Femur (tissue), 1 donor: ENCODE measurements at places on chromosomes 3 and 15.

DNA sequence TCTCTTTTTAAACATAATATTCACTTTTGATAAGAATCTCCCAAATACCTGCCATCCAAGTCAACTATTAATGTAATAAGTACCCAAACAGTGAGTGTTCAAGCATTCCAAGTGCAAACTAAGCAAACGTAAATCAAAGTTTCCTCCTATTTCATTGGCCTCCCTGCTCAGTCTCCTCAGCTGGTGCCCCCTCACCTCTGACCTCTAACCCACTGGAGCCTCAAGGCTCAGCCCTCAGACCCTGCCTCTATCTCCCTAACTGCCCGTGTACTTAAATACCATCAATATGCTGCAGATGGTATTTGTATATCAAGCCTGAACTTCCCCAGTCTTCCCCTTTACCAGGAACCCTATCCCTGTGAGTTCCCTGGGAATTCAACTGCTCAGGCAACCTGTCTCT lies 31.8 kb downstream of the CHSY1 start:
- DNase-seq: no peak

DNA sequence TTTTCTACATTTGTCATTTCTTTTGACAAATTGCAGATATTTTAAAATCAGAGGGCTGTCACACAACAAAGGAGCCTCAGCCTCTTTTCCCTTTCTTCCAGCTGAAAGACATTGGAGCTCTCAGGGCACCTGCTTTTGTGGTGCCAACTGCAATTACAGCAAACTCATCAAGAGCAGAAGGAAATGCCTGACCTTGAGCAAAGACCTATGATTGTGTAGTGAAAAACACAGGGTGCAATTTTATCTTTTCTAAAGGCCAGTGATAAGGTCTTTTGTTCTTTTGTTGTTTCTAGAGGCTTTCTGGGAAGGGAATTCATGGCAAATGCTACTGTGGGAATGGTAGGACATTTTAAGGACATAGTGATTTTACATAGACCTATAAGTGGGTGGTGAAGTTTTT lies 214.3 kb downstream of the OXSM start:
- DNase-seq: no peak

DNA sequence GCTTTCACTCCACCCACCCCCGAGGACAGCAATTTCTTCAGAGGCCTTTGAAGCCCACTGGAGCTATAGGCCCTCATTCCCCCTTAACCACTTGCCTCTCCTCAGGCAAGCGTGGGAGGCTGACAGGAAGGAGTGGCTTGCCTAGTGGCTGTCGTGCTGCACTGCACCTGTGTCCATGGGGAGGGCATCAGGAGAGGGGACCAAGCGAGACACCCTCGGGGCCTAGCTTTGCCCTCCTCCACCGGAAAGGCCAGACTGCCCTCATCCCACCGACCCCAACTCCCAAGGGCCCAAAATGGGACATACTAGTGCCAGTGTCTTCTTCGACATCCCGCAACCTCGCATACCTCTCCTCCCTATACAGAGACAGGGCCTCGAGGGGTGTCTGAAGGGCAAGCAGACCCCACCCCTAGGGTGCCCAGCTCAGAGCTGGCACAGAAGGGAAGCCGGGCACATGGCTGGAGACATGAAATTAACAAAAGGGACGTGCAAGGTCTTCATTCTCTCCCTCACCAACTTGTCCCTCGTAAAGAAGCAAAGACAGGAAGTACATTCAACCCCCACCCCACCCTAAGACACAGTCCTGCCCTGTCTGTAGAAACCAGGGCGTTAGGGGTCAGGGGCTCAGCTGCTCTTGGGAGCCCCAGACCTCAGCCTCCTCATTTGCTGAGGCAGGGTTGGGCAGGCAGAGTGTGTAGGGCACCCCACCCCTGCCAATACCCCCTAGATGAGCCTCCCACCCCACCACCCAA lies 24.3 kb downstream of the VIPR1 start:
- DNase-seq: no peak

DNA sequence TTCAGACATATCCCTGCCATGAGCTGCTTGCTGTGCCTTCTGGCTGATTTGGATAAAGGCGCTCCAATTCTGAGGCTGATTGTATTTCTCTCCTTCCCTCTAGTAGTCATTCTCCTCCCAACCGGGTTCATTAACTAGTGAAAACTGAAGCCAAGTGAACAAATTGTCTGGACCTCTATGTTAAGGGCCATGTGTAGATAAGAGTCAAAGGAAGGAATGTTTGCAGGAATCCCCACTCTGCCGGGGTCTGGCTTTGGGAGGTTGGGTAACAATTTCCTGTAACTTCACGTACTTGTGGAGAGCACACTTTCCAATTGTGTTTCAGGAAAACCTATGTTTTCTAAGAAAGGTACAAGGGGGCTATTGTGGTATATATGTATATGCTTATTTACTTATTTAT lies 38.2 kb upstream of the SUCLG2 start:
- DNase-seq: no peak
